ENCODE measurements at places on chromosomes 11 and 22. TPM values are rescaled to one million over a fixed set of nuclear protein-coding genes. Genes with fewer than 3 reads are reported as not detected.

Gene OR10A2
- not detected for total RNA-seq

Gene DBX1
- not detected for total RNA-seq

Gene ZNF280B
- 4.0 TPM for total RNA-seq

Gene FOSL1
- total RNA-seq = 46.5 TPM

Gene TIMM10
- 66.4 TPM for total RNA-seq

Gene MUC15
- total RNA-seq = not detected
